ENCODE measurements at places on chromosomes 6 and 20.

DNA sequence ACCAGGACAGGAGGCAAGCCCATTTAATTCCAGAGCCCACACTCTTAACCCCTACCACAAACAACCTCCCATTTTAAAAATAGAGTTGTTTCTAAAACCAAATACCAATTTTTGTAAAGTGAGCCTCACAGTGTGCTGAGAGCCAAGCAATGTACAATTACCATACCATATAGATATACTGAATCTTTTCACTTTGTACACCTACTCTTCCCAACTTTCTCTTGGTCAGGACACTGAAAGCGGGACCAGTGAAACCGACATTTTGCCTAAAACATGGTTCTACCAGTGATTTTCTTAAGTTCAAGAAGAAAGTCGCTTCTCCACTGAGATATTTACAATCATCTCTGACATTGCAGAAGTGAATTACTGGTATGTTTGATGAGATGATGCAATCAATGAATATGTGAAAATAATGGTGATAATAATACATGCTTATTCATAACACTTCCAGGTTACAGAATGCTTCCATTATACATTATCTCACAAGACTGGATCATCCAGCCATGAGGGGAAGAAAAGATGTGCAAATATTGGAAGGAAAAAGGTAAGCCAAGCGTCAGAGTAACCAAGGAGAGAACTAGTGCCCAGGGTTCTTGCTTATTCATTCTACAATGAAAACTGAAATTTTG is 74.1 kb downstream of the HIVEP2 start:
- no peak for DNase-seq

- DNase-seq, result no peak
Observed at GRCh38 chr6:29516108-29516507, 28.4 kb upstream of the MAS1L start.

DNA sequence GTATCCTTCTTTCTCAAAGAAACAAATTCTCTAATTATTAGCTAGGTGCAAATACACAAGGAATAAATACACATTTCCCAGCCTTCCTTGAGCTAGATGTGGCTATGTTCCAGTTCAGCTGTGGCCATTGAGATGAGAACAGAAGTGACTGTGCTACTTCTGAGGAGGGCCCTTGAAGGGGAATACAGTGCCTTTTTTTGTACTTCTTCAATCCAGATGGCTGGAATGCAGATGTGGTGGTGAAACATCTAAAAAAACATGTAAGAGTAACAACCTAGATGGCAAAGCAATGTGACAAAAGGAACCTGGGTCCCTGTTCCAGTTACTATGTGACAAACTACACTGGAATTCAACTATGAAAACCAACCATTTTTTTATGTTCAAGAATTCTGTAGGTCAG is 115.4 kb upstream of the DST start:
- DNase-seq, result no peak

GRCh38 chr6:148501178-148501590 is 158.5 kb downstream of the SASH1 start:
- DNase-seq, result peak; percentile 71

GRCh38 chr6:101400326-101401135 is 7.0 kb downstream of the GRIK2 start:
- no peak for DNase-seq

DNA sequence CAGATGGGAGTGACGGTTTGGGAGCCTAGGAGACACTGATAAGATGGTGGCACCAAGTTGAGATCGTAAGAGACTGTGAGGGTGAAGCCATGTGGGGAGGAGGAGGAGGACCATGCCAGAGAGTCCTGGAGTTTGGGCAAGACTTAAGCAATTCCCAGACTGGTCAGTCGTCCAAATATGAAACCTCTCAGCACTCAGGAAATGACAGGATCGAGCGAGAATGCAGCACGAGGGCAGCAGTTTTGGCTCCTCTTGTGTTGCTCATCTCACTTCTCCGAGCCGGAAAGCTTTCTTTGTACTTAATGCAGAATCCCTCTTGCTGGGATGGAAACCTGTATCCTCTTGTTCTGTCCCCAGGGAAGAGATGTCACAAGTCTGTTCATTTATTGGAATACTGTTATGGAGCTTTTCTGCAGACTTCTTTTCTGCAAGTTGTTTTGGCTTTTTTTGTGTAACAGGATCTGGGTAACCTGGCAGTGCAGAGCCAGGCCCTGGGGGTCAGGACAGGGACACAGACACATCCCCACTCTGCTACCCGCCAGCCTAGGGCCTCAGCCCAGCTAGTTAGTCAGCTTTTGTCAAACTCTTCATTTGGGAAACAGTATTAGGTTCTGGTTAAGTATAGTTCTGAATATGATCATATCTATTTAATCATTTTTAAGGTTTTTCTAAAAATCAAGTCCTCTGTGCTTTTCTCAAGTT is 34.3 kb downstream of the FNDC1 start:
- peak; percentile 70 for DNase-seq

- DNase-seq, result no peak
Observed at GRCh38 chr20:58945965-58946631, 35.0 kb upstream of the NELFCD start.

DNA sequence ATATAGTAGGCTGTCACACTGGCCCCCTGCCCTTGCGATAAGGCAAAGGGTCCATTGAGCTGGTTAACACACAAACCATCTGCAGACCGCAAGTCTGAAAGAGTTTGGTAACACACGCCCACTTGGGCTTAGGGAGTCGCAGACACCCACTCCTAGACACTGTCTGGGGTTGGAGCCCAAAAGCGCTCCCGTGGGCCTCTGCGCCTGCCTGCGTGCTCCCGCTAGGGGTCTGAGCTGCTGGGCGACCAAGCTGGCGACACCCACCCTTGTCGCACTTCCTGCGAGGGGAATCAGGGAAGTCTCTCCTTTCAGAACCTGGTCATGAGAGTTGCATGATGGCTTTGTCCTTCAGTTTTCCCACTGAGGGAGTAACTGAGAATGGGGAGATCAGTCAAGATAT is 653.0 kb downstream of the HTR1B start:
- no peak for DNase-seq

DNA sequence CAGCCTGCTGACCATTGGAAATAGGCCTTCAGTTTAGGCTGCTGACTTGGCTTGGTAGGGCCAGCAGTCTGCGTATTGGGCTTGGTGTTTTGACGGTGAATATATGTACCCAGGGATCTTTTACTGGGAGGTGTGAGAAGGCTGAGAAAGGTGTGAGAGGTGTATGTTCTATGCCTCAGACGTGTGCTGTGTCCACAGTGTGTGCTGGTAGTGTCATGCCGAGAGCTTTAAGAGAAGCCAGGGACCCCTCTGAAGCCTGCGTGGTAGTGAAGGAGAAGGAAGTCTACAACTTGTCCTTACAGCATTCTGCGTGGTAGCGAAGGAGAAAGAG is 2.1 kb downstream of the SS18L1 start:
- DNase-seq, result no peak

DNA sequence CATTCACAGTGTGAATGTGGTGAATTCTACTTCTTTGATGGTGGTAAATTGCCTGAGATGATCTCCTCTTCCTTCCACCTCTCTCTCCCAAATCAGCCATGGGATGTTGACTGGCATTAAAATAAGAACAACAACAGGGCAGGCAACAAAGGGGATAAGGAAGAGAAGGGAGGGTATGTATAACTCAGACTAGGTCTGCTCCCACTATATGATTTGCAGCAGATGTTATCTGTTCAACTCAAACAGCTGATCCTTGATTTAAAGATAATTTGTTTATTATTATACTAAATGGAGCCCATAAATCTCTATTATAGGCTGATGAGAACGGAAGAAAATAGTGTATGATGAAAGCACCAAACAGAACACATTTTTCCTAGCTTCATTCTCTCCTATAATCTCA is 262.0 kb downstream of the BTBD3 start:
- DNase-seq, result no peak

- no peak for DNase-seq
Observed at GRCh38 chr6:125584468-125584939, 164.9 kb upstream of the HEY2 start.

DNA sequence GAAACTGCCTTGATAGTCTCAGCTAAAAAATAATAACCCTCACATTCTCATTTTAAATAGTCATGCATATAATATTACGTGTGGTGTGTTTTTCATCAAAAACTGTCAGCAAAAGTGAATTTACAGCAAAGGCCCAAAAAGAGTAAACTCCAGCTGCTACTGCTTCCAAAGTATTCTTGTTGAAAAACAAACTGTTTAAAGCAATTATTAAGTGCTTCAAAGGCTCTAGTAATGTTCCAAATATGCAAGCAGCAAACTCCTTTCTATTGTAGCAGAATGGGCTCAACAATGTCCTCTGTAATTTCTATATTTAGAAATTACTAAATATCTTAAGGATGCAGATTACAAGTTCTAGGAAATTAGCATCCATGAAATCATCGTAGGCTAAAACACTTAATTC is 280.0 kb upstream of the TBX18 start:
- no peak for DNase-seq

DNA sequence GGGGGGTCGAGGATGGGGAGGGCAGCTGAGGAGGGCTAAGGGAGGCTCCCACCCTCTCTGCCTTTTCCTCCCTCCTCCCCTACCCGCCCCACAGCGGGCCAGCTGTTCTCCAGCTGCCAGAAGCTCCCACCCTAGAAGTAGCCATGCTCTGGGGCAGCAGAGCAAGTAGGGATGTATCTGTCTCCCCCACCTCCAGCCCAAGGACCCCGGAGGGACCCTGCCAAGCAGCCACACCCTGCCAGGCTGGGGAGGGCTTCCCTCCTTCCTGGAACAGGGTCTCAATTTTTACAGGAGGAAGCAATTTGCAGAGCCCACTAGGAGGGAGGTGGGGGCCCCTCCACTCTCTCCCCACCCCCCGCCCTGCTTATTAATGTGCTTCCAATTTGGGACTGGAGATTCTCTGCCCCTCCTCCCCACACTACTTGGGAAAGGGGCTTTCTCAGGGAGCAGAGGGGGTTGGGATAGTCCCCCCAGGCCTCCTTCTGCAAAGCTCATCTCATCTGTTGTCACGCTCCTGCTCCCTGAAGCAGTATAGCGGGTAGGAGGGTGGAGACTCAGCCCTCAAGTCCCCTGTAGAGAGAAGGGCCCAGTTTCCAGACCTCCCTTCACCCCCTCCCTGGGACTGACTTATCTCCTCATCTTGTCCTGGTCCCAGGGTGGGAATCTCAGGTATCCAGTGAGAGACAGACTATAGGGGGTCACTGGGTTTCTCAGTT is 4.5 kb downstream of the TEAD3 start:
- DNase-seq, result no peak

GRCh38 chr20:51583499-51583898 is 41.0 kb upstream of the NFATC2 start:
- DNase-seq, result no peak

DNA sequence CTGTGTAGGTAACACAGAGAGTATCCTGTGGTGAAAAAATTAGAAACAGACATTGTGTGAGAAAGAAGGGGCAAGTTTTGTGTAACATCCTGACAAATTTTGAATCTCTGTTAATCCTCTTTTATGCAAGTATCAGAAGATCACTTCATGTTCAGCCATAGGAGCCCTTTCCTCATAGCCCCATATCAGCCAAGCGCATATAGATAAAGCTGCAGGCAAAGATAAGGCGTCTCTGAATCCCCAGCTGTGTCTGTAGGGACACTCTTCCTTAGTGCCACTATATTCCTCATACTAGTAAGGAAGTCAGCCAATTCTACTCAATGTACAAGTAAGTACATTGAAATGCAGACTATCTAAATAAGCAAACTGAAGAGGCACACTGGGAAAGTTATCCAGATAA is 22.3 kb downstream of the HTR1E start:
- no peak for DNase-seq

DNA sequence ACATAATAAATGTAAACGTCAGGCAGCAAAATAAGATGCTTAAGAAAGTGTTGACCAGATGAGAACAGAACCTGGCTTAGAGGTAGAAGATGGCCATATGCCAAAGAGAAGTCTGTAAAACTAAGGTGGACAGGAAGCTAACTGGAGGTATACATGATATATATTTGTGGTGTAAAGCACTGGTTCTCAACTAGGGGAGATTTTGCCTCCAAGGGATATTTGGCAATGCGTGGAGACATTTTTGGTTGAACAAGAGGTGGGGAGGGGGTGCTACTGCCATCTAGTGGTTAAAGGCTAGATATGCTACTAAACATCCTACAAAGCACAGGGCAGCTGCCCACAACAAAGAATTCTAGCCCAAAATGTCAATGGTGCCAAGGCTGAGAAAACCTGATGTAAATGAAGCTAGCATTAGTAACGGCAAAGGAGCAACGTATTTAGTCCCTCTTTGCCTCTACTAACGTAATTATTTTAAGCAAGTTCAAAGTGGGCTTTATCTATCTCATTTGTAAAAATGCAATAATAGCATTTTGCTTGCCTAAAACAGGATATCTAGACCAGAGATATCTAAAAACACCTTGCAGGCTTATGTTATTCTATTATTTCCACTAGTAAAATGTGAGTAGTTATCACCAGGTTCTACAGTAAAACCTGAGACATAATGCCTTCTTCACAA is 182.6 kb downstream of the RNGTT start:
- DNase-seq, result peak; percentile 28

GRCh38 chr6:89221129-89221528 is 4.0 kb upstream of the GABRR1 start:
- no peak for DNase-seq

DNA sequence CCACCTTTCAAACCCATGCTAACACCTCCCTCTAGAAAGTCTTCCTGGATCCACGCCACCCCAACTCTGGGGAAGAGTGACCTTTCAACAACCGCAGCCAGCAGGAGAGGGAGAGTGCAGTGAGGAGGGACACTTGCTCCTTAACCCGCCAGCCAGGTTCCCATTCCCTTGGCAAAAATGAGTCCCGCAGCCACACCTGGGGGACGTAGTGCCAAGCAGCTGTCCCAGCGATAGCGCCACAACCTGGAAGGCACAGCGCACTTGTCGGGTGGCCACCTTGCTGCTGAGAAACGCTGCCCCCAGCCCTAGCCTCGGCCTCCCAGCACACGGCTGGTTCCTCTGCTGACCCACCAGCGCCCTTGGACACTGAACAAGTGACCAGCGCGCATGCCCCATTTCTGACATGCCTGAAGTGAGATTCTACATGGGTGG is 119.3 kb downstream of the JPH2 start:
- no peak for DNase-seq

DNA sequence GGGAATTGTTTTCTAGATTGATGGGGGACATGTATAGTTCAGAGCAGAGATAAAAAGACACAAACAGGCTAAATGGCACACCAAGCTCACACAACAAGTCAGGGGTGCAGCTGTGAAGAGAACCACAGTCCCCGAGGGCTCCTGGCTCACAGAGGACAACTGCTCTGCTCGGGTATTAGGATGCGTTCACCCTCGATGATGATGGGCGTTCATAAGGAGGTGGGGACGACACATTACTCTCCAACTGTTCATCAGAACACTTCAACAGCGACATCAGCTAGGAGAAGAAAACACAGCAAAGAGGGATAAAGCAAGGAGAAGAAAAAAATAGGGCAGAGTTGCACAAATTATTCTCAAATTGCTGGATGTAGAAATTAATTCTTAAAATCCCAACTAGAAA is 174.8 kb upstream of the RREB1 start:
- DNase-seq, result no peak
